Left colon (tissue), 2 donors: ENCODE measurements at places on chromosomes 6 and 20. TPM values are rescaled to one million over a fixed set of nuclear protein-coding genes. Genes with fewer than 3 reads are reported as not detected.

The PAK5 gene
- total RNA-seq, result not detected

The HLA-DRA gene
- total RNA-seq, result 29.3 TPM

The ZSWIM1 gene
- total RNA-seq, result 12.0 TPM

The LAMA2 gene
- total RNA-seq, result 7.0 TPM

The DEFB132 gene
- total RNA-seq, result not detected

The SLCO4A1 gene
- 22.2 TPM for total RNA-seq

The SPATS1 gene
- not detected for total RNA-seq

The ZNF341 gene
- total RNA-seq, result 4.2 TPM
